Cortex of kidney (tissue), 1 donor: ENCODE measurements at places on chromosomes 3 and 15.

DNA sequence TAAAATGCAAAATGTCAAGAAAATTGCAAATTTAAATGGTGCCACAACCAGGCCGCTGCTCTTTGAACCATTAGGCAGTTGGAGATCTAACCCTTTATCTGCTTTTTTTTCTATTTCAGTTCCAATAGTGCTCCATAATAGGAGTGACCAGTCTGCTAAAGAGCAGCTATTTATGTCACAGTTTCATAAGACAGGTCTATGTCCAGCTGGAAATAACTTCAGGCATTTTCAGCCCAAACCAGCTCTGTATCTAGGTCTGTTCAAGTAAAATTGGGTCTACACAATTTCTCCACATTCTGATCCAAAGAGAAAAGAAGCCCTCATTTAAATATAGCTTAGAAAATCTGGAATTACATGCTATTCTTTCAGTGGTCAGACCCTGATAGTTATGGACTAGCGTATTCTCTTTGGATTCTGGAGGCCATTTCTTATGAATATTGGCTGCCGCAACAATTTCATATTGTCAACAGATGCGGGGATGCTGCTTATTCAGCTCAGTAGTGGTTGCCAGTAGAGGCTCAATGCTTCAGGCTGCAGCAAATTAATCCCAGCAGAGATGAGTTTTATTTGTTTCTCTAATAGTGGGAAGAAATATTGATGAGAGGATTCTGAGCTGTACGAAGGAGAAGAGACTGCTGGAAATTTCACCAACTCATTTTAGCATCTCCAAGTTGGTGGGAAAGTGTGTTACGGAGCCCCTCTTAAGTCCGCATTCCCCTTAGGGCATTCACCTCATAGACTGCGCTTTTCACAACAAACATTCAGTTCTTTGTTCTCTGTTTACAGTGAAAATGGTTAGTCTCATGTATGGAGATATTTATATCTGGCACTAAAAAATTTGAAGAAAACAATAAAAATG is 887.0 kb downstream of the ROBO1 start:
- DNase-seq: no peak

GRCh38 chr3:60742606-60743145 is 508.6 kb downstream of the FHIT start:
- no peak for DNase-seq

GRCh38 chr3:48397767-48398681 is 26.0 kb downstream of the FBXW12 start:
- DNase-seq: no peak

GRCh38 chr3:127037971-127038446 is 55.1 kb downstream of the PLXNA1 start:
- no peak for DNase-seq

- DNase-seq: no peak
These were observed 37.6 kb downstream of the C2CD4A start for GRCh38 chr15:62104401-62104800.

- DNase-seq: no peak
These were observed 74.3 kb downstream of the GHSR start for GRCh38 chr3:172373912-172374311.

DNA sequence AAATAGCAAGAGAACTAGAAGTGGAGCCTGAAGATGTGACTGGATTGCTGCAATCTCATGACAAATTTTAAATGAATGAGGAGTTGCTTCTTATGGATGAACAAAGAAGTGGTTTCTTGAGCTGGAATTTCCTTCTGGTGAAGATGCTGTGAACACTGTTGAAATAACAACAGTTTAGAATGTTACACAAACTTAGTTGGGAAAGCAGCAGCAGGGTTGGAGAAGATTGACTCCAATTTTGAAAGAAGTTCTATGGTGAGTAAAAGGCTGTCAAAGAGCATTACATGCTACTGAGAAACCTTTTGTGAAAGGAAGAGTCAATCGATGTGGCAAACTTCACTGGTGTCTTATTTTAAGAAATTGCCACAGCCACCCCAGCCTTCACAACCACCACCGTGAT is 220.9 kb upstream of the LRRFIP2 start:
- no peak for DNase-seq

GRCh38 chr15:79632457-79632856 is 200.3 kb downstream of the MINAR1 start:
- DNase-seq: no peak

GRCh38 chr3:143078883-143079282 is 40.7 kb upstream of the CHST2 start:
- DNase-seq: no peak

DNA sequence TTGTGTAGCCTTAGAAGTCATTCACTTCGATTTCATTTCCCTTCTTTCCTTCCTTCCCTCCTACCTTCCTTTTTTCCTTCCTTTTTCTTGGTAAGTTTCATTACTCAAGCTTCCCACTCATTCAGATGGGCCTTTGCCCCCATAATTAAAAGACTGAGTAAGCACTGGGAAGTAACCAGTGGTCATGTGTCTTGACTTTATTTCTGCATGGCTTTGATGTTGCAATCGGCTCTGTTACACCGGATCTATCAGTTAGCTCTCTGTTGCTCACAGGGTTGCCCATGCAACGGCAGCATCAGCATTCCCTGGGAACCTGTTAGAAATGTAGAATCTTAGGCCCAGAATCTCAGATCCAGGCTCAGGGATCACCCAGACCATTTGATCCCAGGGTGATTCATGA is 25.6 kb upstream of the LARS2 start:
- DNase-seq: no peak

- DNase-seq: no peak
These were observed 76.7 kb upstream of the LPP start for GRCh38 chr3:188077160-188077799.

DNA sequence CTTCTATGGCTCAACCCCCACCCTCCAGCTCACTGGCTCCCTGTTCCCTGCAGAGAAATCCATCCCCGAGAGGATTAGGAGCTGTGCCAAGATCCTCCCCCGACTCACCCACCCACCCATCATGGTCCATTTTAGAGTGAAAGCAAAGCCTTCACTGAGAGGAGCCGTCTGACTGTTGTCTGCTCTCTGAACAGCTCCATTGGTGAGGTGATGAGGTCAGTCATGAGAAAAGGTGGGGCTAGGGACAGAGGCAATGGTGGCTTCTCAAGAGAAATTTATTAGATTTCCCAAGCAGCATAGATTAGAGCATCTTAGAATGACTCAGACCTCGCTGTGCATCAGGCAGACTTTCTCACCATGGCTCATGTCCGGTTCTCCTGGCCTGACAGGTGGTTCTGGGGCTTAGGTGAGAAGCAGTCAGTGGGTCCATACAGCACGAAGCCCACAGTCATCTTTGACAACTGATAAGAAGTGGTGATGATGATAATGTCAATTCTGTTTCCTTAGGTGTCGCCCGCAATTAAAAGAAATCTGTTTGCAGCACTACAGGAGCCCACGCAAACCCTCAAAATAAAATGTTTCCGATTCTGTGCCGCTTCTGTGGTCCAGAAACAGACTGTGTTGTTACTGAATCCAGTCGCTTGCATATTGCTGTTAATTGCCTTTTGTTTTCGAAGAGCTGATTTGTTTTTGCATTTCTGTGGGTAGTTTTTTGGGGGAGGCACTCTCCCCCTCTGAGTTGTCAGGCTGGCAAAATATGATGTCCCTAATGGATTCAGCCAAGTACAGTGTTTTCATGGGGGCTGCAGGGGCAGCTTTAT is 24.8 kb upstream of the RHO start:
- no peak for DNase-seq

DNA sequence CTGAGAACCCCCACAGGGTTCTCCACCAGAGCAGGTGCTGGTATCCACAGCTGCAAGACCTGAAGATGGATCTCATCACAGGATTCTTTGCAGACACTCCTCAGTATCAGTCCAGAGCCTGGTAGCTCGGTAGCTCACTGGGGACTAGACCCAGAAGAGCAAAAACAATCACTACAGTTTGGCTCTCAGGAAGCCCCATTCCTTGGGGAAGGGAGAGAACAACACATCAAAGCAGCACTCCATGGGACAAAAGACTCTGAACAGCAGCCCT is 22.2 kb downstream of the STRIT1 start:
- DNase-seq: no peak

DNA sequence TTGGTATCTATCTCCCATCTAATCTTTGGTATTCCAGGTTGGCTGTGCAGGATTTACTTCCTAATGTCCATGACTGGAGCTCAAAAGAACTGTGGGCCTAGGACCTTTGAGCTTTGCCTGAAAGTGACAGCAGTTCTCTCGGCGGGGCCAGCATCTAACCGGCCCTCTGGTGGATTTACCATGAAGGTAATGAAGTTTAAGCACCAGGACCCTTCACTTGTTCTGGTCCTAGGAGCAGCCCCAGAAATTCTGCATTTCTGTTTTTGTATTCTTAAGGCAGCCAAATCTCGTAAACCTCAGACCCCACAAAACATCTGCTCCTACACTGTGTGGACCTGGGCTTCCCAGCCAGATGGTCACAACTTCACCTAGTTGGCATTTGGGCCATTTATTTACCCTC is 13.0 kb downstream of the CALML4 start:
- DNase-seq: no peak

DNA sequence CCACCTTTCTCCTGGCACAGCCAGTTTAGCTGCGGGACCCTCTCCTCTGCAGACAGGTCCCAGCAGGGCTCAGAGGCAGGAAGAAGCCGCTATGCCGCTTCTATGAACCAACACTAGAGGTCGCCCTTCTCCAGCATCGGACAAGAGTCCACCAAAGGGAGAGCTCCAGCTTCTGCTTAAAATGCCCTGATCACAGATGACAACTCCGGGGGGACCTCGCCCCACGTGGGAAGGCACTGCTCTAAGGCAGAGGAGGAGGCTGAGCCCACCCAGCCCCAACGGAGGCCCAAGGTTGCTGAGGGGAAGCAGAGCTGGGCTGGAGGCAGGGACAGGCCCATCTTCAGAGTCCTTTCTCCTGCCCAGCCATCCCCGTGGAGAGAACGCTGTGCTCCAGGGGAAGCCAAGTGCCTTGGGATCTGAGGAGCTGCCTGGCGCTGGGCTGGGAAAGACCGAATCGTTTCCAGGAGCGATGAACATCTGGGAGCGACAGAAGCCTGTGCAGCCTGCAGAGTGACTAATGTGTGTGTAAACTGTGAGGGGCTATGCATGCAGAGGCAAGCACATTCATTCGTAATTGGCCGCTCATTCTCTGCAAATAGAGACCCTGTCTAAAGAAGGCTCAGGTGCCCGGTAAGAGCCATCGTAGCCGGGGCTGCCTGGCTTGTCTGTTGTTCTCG is 43.5 kb upstream of the BDH1 start:
- DNase-seq: no peak
